ENCODE measurements at places on chromosomes 1 and 21.

DNA sequence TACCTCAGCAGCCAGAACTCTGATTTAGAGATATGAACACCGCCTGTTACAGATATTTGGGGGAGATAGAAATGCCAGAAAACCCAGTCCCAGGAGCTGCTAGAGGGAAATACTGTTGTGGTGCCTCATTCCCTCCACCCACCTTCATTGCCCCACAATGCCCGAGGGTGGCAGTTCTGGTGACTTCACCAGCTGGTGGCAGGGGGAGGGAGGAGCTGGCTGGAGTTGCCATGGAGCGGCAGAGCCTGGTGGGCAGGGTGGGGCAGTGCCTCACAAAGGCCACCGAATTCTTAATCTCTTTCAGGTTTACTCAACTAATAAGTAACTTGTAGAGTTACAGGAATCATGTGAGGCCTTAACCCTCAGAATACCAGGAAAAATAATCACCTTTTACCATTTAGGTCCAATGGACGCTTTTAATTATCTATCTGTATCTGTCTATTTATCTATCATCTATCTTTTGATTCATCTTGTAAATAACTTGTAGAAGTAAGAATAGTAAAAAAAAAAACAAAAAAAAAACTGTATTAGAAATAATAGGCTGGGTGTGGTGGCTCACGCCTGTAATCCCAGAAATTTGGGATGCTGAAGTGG, 11.7 kb upstream of the S100A11 start:
- DNase-seq: peak; percentile 75

DNA sequence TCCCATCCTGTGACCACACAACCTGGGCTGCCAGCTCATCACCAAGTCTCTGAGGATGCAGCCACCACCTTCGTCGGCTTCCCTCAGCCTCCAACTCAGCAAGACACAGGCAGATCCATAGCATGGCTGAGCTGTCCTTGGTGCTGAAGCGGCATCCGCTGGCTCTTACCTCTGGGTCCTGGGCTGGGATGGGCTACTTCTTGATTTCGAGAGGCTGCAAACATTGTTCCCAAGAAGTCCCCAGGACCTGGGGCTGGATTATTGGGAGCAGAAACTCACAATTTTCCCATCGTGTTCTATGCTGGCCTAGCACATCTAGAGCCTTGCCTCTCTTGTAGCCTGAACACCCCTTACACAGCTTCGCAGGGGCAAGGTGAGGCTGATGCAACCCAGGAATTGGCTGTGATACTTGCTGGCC, 24.9 kb upstream of the C1QA start:
- DNase-seq: peak; percentile 33

- no peak for DNase-seq
Observed at GRCh38 chr1:43564551-43565348, 34.1 kb downstream of the PTPRF start.

DNA sequence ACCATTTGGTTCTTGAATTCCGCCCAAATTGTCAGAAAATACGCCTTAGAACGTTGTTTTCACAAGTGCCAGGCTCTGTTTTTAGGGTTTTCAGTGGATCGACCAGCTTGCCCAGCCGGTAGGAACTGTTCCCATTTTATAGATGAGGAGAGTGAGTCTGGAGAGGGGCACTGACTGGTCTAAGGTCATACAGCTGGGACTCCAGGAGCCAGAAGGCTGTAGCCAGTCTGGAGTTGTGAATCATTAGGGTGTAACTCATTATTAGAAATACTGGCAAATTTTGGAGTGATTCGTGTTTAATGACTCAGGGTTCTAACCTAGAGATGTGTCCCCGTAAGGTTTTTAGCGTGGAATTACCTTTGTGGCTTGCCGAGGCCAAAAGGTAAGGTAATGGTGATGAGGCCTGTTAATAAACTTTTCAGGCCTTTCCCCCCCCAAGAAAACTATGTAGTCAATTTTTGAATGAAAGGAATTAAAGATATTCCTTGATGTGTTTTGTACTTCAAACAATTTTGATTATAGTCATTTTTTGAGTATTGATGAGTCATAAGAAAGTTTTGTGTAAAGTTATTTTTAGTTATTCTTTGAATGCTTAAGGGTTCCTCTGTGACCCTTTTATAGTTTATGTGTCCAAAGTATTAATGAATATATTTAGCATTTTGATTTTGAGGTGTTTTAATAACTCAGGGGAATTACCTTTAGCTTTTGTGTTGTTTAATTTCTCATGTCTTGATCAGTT, 2.1 kb downstream of the DYRK1A start:
- DNase-seq: no peak

DNA sequence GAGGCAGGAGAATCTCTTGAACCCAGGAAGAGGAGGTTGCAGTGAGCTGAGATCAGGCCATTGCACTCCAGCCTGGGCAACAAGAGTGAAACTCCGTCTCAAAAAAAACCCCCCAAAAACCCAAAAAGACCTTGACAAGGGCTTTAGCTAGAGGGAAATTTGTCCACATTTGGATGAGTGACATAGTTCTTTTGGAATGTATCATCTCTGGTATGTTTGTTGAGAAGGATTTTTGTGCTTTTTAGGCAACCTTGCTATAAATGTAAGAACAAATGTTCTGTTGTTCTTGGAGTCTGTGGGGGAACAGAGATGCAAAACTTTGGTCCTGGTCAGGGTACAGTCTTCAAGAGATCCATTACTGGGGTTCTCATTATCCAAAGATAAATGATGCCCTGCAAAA, 28.9 kb downstream of the INAVA start:
- DNase-seq: no peak

GRCh38 chr21:33856893-33857527, 58.6 kb downstream of the ATP5PO start:
- no peak for DNase-seq

GRCh38 chr1:104746994-104747393, 997.3 kb downstream of the AMY1C start:
- no peak for DNase-seq

- no peak for DNase-seq
Observed at GRCh38 chr1:188641566-188642211, 1812.9 kb downstream of the PLA2G4A start.

DNA sequence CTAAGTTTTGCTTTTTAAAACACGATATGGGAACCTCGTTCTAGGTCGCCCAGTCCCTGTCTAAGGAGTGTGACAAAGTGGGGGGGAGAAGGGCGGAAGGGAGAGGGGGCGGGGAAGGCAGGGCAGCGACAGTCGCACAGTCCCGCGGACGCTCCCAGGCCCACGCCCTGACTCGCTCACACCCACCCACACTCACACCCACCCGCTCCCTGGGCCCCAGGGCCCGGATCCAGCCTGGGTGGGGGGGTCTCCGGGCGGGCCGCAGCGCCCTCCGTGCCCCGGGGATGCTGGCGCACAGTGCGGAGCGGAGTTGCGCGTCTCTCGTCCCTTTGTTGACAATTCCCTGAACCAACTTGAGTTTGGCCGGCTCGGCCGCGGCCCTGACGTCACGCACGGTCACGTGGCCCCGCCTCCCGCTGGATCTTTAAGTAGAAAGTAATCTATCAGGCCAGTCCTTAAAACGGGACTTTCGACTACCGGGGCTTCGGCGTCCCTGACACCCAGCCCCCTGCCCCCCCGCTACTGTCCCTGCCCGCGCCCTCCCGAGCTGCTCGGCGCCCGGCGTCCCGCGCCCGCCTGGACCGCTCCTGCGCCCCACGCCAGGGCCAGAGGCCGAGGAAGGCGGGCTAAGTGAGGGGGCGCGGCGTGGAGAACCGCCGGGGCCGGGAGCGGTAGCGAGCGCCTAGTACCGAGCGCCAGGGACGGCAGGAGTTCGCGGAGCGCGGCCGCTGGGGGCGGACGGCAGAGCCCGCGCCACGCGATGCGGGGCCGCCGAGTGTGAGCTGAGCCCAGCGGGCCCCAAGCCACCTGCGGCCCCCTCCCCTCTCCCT, at the start of gene FOXD3:
TSS of gene FOXD3 (plus strand) at position 454 of the 830 bp plus-strand sequence. CDS start 492 bp downstream, outside the sequence.
- peak; percentile 62 for DNase-seq

Measured in H54 (cell line).